ENCODE measurements at places on chromosomes 1 and 21.

DNA sequence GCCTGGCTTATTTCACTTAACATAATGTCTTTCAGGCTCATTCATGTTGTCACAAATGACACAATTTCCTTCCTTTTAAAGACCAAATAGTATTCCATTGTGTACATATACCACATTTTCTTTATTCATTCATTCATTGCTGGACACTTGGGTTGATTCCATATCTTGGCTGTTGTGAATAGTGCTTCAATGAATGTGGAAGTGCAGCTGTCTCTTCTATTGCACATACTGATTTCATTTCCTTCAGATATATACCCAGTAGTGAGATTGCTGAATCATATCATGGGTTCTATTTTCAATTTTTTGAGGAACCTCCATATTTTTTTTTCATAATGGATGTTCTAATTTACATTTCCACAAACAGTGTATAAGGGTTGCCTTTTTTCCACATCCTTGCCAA lies 38.6 kb upstream of the WLS start:
- DNase-seq: peak; percentile 31

DNA sequence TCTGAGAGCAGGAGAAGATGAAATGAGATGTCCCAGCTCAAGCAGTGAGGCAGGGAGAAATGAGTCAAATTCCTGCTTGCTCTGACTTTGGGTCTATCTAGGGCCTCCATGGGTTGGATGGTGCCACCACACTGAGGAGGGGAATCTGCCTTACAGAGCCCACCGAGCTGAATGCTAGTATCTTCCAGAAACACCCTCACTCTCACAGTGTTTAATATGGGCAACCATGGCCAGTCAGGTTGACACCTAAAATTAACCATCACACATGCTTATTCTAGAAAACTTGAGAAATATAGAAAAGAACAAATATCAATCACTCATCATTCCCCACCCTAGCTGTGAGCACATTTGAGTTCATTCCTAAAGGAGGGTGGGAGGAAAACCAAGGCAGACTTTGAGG lies 29.4 kb upstream of the FHAD1 start:
- no peak for DNase-seq

- DNase-seq: no peak
These were observed 278.5 kb downstream of the MRPL39 start for GRCh38 chr21:25328736-25329135.

DNA sequence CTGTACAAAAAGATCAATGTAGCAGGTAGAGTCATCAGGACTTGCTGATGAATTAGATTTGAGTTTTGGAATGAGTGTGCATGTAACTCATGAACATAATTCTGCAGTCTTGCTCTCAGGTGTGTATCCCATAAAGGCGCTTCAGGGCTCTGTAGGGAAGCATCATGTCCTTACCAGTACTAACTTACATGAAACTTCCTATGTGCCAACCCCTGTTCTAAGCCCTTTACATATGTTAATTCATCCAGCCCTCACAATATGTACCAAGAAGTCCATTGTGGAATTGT lies 2.1 kb upstream of the FCRLB start:
- DNase-seq: no peak

DNA sequence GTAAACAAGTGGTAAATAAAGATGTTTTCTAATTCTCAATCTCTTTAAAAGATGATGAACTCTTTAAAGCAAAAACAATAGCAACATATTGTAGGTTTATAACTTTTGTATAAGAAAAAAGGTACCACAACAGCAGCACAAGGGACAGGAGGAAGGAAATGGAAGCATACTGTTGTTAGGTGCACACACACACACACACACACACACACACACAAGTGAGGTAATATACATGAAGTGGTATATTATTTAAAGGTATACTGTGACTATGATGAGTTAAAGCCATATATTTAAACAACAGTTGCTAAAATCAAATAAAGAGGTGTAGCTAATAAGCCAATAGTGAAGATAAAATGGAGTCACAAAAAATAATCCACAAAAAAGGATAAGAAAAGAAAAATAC lies 20.0 kb downstream of the PPP1R15B start:
- DNase-seq: no peak

All from AML-193 (cell line).